ENCODE measurements at places on chromosomes 2 and 18.

GRCh38 chr2:47060652-47061170, 94.4 kb downstream of the STPG4 start:
- no peak for DNase-seq

- no peak for DNase-seq
Observed at GRCh38 chr2:73020306-73020656, 51.2 kb downstream of the SFXN5 start.

DNA sequence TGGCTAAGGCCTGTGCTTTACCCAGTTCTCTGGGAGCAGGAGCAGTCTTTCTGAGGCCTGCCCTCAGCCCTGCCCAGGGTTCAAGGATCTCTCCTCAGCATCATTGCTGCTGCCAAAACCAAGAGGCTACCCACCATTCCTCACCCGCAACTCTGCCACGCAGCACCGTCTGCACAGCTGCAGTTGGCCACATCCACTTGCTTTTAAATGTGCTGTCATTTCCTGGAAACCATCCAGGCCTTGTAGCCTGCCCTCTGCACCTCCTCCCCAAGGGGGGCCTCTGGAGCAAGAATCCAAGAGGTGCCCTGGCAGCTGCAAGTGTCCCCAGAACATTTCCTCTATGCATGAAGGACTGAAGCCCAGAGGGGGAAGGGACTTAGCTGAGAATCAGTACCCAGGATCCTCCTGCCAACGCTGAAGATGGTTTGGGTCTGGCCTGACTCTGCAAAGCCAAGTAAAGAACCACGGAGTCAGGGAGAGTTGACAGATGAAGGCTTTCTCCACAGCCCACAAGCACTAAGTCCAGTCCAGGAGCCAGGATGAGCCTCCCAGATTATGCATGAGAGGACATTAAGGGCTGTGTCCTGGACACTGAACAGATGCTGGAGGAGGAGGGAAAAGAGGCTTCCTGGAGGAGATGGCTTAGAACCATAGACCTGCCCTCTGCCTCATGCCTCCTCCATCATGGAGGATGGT, 14.9 kb downstream of the EMX1 start:
- no peak for DNase-seq

DNA sequence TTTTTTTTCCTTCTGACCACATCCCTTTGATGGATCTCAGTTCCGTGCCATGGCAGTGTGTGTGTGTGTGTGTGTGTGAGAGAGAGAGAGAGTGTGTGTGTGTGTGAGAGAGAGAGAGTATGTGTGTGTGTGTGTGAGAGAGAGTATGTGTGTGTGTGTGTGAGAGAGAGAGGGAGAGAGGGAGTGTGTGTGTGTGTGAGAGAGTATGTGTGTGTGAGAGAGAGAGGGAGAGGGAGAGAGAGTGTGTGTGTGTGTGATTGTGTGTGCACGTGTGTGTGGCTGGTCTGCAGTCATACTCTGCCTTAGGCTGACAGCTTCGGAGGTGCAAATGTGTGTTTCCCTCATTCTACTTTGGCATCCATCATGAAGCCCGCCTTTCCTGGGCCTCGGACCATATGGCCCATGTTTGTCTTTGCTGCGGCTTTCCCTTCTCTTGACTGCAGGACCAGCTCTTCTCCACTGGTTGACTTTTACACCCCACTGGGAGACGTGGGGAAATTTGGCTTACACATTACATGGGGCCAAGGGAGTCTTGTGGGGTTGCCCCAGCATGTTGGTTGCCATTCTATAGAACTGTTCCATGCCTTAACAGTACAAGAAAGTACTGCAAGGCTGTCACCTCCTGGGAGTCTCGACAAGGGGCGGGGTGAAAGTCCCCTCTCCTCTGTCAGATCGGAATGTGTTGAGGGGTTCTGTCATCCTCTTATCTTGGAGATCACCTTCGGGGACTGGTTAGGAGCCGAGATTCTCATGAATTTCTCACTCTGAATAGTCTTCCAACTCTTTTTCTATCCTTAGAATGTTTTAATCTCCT, 21.6 kb downstream of the TSN start:
- DNase-seq, result no peak

DNA sequence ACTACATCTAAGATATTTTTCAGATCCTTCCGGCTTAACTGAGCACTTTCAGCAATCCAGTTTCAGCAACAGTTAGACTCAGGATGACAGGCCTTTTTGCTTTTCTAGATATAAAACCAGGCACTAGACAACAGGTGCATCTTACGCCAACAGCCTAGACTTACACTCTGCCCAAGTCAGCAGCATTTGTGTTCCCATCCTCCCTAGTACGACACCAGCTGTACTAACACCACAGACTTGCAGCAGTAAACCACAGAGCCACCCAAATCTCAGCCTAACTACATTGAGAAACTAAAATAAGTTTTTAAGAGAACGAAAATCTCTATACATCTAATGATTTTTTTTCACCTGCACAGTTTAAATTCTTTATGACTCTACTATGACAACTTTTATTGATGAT, 89.9 kb upstream of the DNMT3A start:
- DNase-seq, result no peak

DNA sequence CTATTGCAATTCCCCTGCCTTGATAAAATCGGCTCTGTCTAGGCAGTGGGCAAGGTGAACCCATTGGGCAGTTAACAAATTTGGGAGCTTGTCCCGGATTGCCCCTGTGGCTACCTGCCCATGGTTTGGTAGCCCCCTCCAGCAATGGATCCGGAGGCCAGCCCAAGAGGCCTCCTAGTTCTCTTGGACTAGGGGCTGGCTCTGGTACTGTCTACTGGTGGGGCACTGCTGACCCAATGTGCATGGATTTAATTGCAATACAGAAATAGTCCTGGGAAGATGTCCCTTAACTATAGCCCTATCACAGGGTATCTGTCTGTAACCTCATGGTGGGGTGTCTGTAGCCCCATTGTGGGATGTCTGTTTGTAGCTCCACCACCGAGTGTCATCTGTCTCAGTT, 37.5 kb upstream of the SH3RF3 start:
- DNase-seq, result no peak

- no peak for DNase-seq
Observed at GRCh38 chr2:146587291-146587713, 1257.5 kb upstream of the ACVR2A start.

GRCh38 chr2:80302314-80303005, 2.1 kb downstream of the LRRTM1 start:
- DNase-seq, result peak; percentile 9

DNA sequence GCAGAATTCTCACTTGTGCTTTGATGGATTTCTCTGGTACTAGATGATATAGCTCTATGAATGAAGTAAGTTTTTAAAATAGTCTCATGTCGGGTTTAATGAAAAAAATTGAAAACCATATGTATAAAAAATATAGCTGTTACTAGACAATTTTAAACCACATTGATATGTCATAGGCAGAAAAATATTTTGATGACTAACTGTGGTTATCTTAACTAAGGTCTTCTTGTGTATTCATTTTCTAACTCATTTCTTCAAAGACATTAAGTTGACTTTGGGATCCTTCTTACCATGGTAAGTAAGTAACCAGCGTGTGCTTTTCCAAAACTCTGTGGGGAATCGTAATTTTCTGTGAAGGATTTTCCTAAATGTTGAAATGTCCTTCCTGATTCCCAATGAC, 160.9 kb upstream of the COL3A1 start:
- DNase-seq, result no peak

GRCh38 chr2:215949991-215950404, 63.4 kb downstream of the MREG start:
- DNase-seq, result peak; percentile 41

DNA sequence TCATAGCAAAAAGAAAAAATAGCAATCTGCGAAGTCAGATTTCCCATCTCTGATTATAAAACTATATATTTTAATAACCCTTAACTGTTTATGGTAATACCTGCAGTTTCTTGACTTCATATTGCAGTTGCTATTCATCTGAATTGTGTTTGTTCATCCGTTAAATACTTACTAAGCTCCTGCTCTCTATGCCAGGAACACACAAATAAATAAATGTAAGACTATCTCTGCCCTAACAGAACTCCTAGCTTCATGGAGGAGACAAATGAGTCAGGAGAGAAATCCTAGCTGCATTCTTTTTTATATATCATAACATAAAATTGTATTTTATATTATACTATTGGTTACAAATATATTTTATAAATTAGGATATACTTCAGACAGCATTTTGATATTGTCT, 61.2 kb downstream of the MALT1 start:
- DNase-seq, result no peak

DNA sequence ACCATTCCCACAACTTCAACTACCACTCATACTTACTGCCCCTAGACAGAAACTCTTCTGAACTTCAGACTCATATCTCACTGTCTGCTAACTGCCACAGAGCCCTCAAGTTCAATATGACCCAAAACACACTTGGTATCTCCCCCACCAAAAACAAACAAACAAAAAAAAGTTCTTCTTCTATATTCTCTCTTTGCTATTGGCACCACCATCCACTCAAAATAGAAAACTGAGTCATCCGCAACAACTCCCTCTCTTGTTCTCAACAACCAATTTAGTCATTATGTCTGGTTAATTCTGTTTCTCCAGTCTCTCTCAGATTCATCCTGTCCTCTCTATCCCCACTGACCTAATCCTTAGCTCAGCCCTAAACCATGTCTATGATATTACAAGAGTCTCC, 7.2 kb upstream of the DCTN1 start:
- DNase-seq, result no peak

- DNase-seq, result no peak
Observed at GRCh38 chr2:64975232-64975821, 13.9 kb upstream of the SLC1A4 start.

DNA sequence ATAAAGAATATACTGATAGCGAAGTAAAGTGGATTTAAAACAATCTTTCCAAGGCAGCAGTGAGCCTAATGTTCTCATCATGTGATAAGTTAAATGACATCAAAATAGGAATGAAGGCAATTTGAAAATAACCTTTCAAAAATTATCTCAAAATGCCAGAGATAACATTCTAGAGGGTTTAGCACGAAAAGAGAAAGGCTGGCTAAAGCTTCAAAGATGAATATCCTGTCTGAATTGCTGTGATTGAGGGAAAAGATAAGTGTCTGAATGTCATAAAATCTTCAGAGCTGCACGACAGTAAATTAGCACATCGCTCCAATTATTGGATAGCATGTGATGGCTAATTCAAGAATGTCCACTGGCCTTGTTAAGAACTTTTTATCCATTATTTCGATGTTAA, 159.3 kb downstream of the PID1 start:
- no peak for DNase-seq

- no peak for DNase-seq
Observed at GRCh38 chr18:77811503-77811902, 561.9 kb downstream of the GALR1 start.

GRCh38 chr2:179861416-179862067, at the start of gene ZNF385B:
Gene ZNF385B, minus strand, starts transcription at chr2:179861612.
- DNase-seq, result peak; percentile 8

GRCh38 chr18:68713796-68714195, 1.1 kb downstream of the TMX3 start:
- DNase-seq, result no peak

GRCh38 chr2:240478346-240479110, 43.1 kb downstream of the GPC1 start:
- DNase-seq, result no peak

GRCh38 chr2:131045286-131046027, 47.8 kb downstream of the FAM168B start:
- peak; percentile 23 for DNase-seq

DNA sequence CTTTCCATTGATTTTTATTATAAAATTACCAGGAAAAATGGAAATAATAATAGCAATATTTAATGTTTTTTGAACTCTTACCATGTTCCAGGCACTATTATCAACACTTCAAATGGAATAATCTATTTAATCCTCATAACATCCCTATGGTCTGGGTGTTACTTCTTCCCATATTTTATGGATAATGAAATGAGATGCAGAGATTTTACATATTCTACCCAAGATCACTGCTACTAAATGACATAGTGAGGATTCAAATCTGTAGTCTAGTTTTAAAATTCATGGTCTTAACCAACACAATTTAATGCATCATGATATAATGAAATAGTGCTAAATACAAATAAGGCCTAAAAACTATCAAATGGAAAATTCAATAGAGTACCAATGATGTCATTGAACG, 70.4 kb upstream of the COL3A1 start:
- no peak for DNase-seq

DNA sequence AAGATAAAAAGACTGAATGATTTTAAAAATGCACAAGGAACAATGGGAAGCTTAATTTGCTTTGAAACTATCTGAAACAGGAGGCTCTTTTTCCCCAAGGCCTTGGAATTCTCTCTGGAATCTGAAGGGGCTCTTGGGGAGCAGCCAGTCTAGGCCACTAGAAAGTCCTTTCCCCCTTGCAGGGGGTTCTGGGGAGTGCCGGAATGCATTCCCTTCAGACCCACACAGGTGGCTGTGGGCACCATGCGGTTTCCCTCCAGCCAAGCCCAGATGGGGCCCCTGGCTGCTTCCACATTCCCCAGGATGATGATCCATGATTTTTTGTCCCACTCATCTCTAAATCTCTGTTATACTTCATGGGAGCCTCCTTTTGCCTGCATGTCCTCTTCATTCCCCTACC, 10.7 kb downstream of the GPR45 start:
- no peak for DNase-seq

- no peak for DNase-seq
Observed at GRCh38 chr18:49725809-49726674, 87.3 kb downstream of the ACAA2 start.

- DNase-seq, result no peak
Observed at GRCh38 chr2:219071131-219071816, 10.6 kb upstream of the IHH start.

GRCh38 chr2:46518861-46519260, 39.5 kb downstream of the TMEM247 start:
- DNase-seq, result no peak

DNA sequence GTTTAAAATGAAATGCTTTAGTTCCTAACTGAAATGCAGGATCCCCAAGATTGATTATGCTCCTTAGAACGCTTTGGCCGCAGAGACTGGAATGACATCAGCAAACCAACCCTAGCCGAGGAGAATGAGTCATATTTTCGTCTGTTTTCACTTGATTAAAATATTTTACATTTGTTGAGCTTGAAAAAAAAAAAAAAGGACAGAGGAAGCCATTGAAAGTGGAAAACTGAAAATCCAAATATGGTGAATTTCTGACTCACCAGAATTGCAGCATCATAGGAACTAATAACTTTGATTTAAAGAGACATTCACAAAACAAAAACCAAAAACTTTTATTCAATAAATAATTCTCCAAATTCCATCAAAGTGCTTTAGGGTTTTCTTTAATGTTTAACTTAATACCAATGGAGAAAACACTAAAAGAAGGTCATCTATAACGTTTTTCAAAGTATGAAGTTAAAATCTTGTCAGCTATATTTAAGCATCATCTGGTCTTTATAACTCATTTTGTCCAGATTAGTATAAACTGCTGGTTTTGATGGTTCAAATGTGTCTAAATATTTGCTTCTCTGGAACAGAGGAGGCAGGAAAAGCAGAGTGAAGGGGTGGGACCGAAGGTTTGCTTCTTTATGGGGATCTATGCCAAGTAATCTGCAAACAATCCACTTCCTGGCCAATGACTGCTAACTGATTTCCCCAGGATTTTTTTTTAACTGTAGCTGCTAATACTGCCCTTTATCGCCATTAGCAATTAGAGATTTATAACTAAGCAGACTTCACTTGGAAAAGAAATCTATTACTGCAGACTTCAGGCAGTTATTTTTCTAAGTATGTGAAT, 30.9 kb upstream of the COL5A2 start:
- DNase-seq, result no peak

GRCh38 chr2:86025229-86025820, 80.4 kb downstream of the POLR1A start:
- no peak for DNase-seq

GRCh38 chr18:39660141-39660540, 2094.5 kb upstream of the CELF4 start:
- DNase-seq, result no peak

GRCh38 chr2:240972201-240972600, 26.2 kb upstream of the SNED1 start:
- no peak for DNase-seq

GRCh38 chr2:33521791-33522281, 45.4 kb downstream of the RASGRP3 start:
- no peak for DNase-seq
